ENCODE measurements at places on chromosomes 1 and 21.

DNA sequence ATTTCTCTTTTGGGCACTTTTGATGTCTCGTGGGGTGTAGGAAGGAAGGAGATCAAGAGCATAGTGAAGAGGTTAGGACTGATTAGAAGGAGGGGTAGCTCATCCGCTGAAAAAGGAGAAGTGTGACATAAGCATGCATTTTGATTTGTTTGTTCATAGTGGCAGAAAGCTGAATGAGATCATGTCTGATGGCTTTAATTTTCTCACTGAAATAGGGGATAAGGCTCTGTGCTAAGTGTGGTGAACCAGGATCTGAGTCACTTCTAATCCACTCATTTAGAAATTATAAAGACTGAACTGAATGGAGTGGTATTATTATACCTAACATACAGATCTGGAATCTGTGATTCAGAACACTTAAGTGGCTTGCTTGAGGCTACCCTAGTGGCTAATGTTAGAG lies 344.5 kb downstream of the PDE4B start:
- DNase-seq = no peak

DNA sequence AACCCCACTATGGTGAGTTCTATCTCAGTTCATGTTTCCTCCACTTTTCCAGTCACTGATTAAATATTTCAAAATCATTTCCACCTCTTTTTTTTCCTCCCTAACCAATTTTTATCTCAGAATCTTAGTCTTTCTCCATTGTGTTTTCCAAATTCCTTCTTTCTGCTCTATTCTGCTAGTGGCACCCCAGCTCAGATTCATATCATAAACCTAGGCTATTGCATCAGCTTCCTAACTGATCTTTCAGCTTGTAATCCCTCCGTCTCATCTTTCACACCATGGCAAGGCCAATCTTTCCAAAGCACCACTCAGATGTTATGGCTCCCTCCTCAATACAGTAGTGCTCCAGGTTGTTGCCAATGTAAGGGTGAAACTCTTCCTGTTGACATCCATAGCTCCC lies 631.9 kb downstream of the PLPP3 start:
- DNase-seq = no peak

GRCh38 chr21:16330082-16330907 lies 600.5 kb downstream of the USP25 start:
- DNase-seq = no peak

GRCh38 chr1:167089939-167090313 lies 251 bp downstream of the GPA33 start:
- no peak for DNase-seq

- DNase-seq = no peak
Observed at GRCh38 chr1:49298304-49298703, 521.6 kb upstream of the BEND5 start.

- no peak for DNase-seq
Observed at GRCh38 chr1:183210681-183211080, 24.6 kb downstream of the LAMC2 start.

- DNase-seq = no peak
Observed at GRCh38 chr21:40041446-40041845, 174.2 kb downstream of the PCP4 start.

- DNase-seq = no peak
Observed at GRCh38 chr1:98914547-98914946, 90.1 kb downstream of the PLPPR5 start.

- DNase-seq = peak; percentile 58
Observed at GRCh38 chr1:5744911-5745799, 247.1 kb downstream of the NPHP4 start.

DNA sequence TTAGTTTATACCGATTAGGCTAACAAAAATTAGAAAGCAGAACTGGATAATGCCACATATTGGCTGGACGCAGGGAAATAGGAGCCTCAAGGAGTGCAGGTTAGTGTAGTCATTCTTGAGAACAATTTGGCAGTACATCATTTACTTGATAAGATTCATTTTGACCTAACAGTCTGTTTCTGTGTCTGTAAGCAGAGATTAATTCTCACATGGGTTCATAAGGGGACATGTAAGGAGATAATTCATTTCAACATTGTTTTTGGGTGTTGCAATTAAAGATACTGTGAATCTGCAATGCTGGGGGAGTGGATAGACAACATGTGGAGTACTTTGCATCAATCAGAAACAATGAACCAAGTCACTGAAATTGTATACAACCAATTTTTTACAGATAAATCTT lies 32.0 kb downstream of the AGO3 start:
- DNase-seq = no peak

- DNase-seq = no peak
Observed at GRCh38 chr1:186491336-186491735, 30.4 kb upstream of the PDC start.

- peak; percentile 69 for DNase-seq
Observed at GRCh38 chr1:180248176-180248575, 18.1 kb downstream of the LHX4 start.

DNA sequence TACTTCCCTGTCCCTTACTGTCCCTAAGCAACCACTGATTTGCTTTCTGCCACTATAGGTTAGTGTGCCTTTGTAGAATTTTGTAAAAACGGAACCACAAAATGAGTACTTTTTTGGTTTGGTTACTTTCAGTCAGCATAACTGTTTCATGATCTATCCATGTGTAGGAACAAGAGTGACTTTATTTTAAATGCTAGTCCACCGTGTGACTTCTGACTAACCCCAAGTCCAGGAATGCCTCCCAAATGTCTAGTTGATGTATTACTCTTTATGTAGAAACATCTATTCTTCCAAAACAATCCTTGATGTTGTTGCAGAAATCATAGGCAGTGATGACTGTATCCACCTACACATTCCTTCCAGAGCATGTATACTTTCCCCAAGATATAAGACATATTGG lies 21.3 kb downstream of the ATPAF1 start:
- DNase-seq = no peak

DNA sequence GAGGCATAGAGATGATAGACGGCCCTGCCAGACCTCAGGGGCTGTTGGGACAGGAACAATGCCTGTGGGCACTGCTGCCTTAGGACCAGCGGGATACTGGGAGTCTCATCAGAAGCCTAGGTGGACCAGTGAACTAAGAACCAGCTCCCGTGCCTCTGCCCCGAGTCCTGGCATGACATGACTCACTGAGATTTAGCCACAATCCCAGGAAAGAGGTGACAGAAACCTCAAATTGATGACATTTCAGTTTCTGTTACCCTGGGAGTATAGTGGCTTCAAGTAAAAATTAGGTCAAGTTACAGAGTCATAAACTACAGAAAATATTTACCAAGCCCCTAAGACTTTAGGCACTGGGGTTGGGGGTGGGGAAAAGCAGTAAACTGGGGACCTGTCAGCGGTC lies 74.6 kb upstream of the GADD45A start:
- no peak for DNase-seq

GRCh38 chr21:43866260-43866629 lies 1.2 kb downstream of the AGPAT3 start:
- DNase-seq = peak; percentile 78

DNA sequence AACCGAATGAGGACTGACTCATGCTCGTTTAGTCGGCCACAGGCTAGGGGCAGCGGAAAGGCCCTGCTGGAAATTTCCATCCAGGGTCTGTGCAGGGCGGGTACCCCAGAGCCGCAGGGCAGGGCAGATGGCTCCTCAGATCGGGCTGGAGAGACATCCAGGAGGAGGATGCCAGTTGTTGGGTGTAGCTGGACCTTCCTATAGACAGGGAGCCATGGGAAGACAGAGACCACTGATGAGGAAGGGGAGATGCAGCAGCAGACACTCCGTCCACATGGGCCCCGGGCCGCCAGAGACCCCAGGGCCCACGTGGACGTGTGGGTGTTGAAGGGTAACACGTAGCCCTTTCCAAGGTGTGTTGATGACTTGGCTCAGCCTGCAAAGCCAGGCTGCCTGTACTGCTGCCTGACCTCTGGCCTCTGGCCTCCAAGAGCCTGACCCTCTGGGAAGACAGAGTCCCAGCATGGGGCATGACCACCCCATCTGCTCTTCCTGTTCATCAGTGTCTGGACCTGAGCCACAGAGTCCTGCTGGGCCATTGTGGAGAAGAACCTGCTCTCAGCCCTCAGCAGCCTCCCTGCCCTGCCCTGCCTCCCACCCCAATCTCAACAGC lies 4.8 kb downstream of the GNG4 start:
- DNase-seq = no peak

GRCh38 chr1:180269645-180270529 lies 39.8 kb downstream of the LHX4 start:
- DNase-seq = peak; percentile 76

DNA sequence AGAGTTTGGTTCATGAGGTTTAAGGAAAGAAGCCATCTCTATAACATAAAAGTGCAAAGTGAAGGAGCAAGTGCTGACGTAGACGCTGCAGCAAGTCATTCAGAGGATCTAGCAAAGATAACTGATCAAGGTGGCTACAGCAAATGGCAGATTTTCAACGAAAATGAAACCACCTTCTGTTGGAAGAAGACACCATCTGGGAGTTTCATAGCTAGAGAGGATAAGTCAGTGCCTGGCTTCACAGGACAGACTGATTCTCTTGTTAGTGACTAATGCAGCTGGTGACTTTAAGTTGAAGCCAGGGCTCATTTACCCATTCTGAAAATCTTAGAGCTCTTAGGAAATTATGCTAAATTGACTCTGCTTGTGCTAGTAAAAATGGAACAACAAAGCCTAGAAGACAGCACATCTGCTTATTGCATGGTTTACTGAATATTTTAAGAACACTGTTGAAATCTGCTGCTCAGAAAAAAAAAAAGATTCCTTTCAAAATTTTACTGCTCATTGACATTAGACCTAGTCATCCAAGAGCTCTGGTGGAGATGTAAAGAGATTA lies 10.5 kb downstream of the MAEL start:
- no peak for DNase-seq

GRCh38 chr1:45895406-45895805 lies 92.0 kb downstream of the MAST2 start:
- DNase-seq = no peak

DNA sequence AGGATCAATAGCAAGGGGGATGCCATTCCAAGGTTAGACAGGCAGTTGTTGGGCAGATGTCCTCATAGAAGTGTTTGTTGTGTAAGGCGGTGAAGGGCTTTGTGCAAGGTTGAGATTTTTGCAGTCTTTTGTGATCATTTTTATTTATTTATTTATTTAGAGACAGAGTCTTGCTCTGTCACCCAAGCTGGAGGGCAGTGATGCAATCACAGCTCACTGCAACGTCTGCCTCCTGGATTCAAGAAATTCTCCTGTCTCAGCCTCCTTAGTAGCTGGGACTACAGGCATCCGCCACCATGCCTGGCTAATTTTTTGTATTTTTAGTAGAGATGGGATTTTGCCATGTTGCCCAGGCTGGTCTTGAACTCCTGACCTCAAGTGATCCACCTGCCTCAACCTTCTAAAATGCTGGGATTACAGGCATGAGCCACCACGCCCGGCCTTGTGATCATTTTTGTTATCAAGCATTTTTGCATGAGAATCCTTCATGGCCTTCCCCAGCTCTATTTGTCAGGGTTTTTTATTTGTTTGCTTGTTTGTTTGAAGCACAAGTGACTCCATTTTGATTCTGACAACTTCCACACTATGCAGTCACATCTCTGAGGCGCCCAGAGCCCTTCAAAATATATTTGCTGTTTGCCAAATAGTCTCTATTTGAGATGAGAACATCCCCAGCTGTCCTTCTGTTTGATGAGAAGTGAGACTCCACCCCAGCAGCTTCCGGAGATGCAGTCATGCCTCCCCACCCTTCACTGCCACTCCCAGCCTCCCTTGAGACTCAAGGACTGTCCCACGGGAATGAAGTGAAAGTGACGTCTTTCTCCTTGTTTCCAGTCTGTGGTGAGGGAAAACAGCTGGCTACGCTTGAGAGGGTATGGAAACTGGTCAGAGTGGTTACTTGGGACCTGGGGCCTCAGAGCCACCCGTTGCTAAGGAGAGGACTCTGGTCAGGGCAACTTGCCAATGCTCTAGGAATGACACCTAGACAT lies 38.0 kb downstream of the TMEM50B start:
- DNase-seq = no peak

DNA sequence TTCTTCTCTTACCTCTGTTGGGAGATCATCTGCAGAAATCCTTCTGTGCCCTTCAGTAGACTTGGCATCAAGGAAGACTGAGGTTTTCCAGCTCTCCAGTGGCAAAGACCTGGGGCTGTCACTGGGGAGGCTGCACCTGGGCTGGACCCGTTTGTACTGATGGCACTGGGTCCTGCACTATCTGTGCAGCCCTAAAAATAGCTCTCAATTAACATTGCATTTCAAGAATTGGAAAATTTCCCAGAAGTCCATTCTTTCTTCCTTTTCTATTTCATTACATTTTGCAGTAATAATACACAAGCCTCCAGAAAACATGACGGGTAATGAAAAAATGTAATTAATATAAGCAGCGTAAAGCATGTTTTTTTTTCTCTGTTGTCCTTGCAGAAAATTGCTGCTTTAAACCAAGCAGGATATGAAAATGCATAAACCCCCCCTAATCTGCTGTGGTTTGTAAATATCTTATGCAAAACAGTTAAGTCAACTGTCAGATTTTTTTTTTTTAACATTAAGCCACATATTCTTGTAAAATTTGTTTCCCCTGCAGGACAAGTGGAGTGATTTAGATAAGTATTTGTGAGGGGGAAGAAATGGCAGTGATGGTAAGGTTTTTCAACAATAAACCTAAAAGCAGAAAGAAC lies 64.9 kb downstream of the LMO4 start:
- DNase-seq = no peak

DNA sequence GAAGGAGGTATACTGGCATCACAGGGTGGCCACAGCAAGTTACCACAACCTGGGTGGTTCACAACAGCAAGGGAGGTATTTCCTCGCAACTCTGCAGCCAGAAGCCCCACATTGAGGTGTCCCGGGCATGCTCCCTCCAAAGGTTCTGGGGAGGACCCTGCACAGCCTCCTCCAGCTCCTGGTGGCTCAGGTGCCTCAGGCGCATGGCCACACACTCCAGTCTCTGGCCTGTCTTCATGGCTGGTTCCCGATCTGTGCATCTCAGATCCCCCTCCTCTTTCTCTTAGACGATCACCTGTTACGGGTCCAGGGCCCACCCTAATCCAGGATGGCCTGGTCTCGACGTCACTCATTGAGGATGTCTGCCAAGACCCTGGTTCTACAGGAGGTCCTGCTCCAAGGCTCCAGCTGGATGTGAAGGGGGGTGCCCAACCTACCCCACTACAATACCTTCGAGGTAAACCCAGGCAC lies 6.7 kb upstream of the ARF1 start:
- peak; percentile 64 for DNase-seq

- DNase-seq = no peak
Observed at GRCh38 chr1:204478172-204478899, 16.3 kb downstream of the PIK3C2B start.

GRCh38 chr1:70220517-70221237 lies 503 bp upstream of the SRSF11 start:
- DNase-seq = no peak

DNA sequence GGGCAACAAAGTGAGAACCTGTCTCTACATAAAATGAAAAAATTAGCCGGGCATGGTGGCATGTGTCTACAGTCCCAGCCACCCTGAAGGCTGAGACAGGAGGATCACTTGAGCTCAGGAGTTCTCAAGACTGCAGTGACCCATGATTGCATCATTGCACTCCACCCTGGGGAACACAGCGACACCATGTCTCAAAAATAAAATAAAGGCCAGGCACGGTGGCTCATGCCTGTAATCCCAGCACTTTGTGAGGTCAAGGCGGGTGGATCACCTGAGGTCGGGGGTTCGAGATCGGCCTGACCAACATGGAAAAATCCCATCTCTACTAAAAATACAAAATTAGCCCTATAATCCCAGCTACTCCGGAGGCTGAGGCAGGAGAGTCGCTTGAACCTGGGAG lies 20.1 kb downstream of the ANKRD13C start:
- no peak for DNase-seq
